ENCODE measurements at places on chromosomes 7 and 10.

GRCh38 chr7:151068069-151068773 lies 8.8 kb downstream of the SLC4A2 start:
- DNase-seq: no peak

- DNase-seq: peak; percentile 26
Measured at GRCh38 chr10:31930023-31930751, 1.6 kb upstream of the ARHGAP12 start.

- no peak for DNase-seq
Measured at GRCh38 chr10:35130663-35131062, 4.0 kb downstream of the CREM start.

- peak; percentile 79 for DNase-seq
Measured at GRCh38 chr10:72953687-72954086, 919 bp downstream of the PLA2G12B start.

GRCh38 chr10:25280076-25280475 lies 105.3 kb downstream of the GPR158 start:
- no peak for DNase-seq

GRCh38 chr10:89086801-89087521 lies 96.4 kb downstream of the FAS start:
- DNase-seq: no peak

GRCh38 chr10:110214371-110214826 lies 7.0 kb downstream of the MXI1 start:
- DNase-seq: no peak

GRCh38 chr10:11049806-11050205 lies 32.1 kb downstream of the CELF2 start:
- no peak for DNase-seq

GRCh38 chr10:52756966-52757365 lies 15.6 kb downstream of the MBL2 start:
- peak; percentile 33 for DNase-seq

GRCh38 chr7:40698214-40698920 lies 563.6 kb downstream of the SUGCT start:
- no peak for DNase-seq

DNA sequence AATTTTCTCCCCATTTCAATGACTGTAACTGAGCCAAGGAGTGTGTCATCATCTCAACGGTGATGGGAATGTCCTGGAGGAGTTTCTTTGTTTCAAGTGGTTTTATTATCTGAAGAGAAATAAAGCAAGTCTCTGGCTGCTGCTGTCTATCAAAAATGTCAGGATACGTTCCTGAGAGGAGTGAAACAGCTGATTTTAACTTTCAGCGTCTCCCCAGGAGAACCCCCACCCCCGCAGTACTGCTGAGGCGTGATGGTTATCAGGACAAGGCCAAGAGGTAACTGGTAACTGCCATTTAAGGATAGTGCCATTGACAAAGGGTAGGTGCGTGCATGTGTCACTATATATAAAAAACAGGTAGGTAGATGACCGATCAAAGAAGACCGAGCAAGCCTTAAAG lies 70.3 kb upstream of the LRGUK start:
- DNase-seq: no peak

DNA sequence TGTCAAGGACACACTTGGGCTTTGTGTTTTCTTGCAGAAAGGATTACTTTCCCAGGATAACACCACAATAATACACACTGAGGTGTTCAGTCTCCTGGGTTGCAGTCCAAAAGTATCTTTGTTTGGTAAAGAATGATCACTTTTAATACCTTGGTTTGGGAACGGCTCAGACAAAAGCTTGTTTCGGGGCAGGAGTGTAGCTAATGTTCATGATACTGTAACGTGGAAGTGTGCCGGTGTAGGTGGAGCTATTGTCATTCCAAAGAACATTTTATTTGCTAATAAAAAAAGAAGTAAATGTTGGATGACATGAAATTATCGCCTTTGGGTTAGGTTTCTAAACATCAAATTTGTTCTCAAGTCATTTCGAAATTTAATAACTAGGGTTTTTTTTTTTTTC lies 1.2 kb downstream of the EIF4H start:
- DNase-seq: no peak

DNA sequence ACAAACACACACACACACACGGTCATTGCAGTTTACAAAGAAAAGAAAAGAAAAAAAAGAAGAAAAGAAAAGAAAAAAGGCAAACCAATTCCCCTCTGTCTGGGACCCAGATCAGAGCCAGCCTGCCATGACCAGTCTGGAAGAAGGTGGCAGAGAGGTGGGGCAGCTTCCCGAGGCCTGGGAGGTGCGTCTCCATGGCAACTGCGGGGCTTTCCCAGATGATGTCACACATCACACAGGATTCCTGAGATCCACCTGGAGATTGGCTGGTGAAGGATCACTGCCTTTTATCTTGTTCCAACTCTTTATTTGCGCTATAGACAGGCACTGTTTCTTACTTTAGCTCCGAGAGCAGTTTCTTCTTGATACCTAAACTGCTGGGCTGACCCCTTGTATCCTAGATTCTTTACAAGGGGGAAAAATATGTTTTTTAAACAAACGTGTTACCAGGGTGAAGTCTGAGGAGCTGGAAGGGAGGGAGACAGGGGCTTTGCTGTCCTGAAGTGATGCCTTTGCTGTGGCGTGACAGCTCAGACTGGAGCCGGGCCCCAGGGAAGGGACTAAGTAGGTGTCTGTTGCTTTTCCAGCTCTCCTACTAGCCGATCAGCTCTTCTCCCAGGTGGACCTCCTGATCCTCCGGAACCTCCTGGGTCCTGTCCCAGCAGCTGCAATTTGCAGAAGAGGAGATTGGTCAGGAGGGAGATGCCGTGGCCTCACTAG lies 298.5 kb downstream of the KLF6 start:
- DNase-seq: no peak

- DNase-seq: peak; percentile 41
Measured at GRCh38 chr7:37065779-37066271, 341.5 kb upstream of the AOAH start.

GRCh38 chr10:102781921-102782557 lies 38.3 kb downstream of the WBP1L start:
- peak; percentile 87 for DNase-seq

DNA sequence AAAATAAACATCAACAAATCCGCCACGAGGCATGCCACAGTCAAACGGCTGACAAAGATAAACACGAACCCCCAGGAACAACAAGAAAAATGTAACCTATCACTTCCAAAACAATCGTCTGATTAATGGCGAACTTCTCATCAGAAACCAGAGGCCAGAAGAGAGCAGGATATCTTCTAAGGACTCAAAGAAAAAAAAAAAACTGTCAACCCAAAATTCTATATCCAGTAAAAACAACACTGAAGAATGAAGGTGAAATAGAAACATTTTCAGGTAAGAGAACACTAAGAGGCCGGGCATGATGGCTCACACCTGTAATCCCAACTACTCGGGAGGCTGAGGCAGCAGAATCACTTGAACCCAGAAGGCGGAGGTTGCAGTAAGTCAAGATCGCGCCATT lies 54.3 kb downstream of the SLC29A4 start:
- no peak for DNase-seq

DNA sequence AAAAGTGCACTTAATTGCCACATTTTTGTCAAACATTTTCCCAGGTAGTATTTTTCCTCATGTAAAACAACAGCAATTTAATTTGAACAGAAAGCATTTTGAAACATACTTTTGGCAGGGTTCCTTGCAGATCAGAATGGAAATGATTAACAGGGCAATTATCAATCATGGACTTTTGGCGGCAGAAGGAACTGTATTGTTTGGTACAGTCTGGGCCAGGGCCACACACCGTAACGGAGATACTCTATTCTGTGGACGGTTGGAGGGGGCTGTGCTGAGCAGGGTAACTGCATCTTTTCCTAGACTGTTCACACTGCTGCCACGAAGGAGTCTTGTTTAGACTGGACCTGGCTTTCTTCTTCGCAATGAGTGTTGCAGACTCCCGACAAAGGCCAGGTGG lies 62.3 kb downstream of the EGFR start:
- no peak for DNase-seq

DNA sequence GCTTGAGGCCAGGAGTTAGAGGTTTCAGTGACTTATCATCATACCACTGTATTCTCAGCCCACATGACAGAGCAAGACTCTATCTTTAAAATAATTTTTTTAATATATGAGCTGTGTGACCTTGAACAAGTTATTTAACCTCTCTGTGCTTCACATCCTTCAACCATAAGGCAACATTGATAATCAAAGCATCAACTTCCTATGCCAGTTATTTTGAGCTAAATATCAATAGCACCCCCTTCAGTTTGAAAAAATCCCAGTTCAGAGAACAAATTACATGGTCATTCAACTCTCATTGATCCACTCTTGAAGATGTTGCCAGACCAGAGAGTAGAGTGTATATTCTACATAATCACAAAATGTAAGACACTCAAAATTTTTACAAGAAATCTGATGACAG lies 53.0 kb downstream of the ASNS start:
- DNase-seq: no peak
